ENCODE measurements at places on chromosomes 4 and X.

- H3K4me1 ChIP-seq = no peaks in the 10 kb centered on the region
- DNase-seq = no peak
- no peaks in the 10 kb centered on the region for H3K36me3 ChIP-seq
- no peaks in the 10 kb centered on the region for H3K27me3 ChIP-seq
- H3K4me3 ChIP-seq = no peak overlapping the region
- no peak overlapping the region for H3K27ac ChIP-seq
These were observed 754.4 kb downstream of the NLGN4X start for GRCh38 chrX:5474282-5474681.

DNA sequence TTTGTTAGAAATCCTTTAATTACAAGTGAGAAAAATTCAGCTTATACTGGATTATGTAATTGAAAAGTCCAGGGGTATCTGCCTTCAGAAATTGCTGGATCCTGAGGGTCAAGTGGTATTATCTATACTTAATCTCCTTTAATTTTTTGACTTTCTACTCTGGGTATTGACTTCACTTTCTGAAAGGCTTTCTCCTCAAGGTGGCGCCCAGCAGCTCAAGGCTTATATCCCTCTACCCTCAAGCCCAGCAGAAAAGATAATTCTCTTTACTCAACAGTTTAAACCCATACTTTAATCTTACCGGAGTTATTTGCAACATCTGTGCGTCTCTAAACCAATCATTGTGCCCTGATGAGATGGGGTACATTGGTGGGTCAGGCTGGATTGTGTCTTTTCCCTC lies 129.5 kb downstream of the LARP7 start:
- H3K4me3 ChIP-seq = no peak overlapping the region
- no peak overlapping the region for H3K27ac ChIP-seq
- no peaks in the 10 kb centered on the region for H3K4me1 ChIP-seq
- no peaks in the 10 kb centered on the region for H3K27me3 ChIP-seq
- no peak for DNase-seq

DNA sequence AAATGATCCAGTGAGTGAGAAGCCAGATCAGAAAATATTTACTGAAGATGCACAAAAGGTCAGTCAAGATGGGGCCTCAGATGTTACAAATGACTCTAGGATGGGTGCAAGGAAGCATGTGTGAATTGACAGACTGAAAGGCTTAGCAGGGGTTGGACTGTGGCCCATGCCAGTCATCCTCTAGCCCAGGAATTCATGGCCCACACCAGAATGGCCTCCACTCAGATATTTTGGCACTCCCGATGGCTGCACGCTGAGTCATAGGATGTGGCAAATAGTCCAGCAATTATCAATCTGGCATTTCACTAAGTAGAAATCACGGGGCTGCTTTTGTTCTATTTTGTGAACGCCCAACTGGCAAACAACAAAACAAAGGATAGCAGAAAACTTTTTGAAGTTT lies 406.5 kb downstream of the IQCM start:
- no peak for DNase-seq
- no peaks in the 10 kb centered on the region for H3K36me3 ChIP-seq
- no peak overlapping the region for H3K4me3 ChIP-seq
- no peaks in the 10 kb centered on the region for H3K27me3 ChIP-seq

DNA sequence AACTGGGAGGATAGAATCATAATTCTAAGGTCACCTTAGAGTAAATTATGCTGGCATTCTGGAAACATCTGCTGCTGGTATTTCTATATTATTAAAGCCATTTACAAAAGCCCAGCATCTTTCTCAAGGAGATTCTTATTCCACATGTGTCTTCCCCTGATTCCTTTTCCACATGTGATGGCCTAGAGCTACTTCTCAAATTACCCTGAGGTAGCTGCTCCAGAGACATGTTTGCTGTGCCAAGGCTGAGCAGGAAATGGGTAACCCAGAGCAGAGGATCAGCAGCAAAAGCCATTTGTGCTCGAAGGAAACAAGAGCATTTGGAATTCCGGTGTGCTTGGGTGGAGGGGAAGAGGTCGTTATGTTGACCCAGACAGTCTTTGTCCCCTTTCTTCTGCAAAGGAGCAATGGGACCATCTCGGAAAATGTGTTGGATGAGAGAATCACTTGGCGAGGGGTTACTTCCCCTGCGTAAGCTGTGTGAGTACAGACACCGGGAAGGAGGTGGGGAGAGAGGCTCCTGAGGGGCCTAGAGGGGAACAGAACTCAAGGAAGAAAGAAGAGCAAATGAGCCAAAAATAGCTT lies 24.6 kb downstream of the TSC22D3 start:
- no peaks in the 10 kb centered on the region for H3K27me3 ChIP-seq
- no peaks in the 10 kb centered on the region for H3K36me3 ChIP-seq
- no peak overlapping the region for H3K27ac ChIP-seq
- no peak for DNase-seq

DNA sequence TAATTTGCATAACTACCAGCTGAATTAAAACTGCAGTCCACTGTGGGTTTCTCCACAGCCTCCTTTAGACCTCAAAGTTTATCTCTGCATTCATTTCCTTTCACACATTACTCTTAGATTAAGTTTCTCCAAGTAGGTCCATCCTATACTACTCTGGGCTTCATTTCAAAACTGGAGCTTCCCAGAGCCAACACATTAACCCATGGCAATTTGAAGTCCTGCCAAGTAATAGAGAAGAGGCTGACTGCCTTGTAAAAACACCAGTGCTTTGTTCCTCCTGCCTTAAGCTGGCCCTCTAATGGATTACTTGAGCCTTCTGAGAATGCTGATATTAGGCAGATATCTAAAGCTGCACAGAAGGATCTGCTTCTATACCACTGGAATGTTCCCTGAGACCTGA lies 997.2 kb upstream of the SLIT2 start:
- H3K4me1 ChIP-seq = no peaks in the 10 kb centered on the region
- DNase-seq = no peak
- H3K4me3 ChIP-seq = no peak overlapping the region
- no peak overlapping the region for H3K27ac ChIP-seq
